CD4-positive, alpha-beta T cell treated with Interleukin-2 at 100 ng/mL for 4 hours (primary cell): ENCODE measurements at places on chromosomes 16 and 17.

DNA sequence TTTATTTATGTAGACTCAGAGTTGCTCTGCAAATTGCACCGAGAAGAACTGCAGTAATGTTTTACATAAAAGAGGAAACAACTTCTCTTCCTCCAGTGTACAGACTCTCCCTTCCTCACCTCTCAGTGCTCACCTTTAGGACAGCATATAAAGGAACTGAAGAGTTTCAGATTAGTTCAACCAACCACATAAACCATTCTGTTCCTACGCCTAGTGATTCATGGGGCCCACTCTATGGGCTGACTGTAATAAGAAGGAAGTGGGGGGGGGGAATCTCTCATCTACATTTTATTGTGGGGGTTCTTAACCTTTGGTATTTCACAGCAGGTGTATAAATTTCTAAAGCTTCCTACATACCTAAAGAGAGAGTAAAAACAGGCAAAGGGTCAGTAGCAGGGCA lies 18.3 kb downstream of the ZSWIM7 start:
- no peak for DNase-seq

DNA sequence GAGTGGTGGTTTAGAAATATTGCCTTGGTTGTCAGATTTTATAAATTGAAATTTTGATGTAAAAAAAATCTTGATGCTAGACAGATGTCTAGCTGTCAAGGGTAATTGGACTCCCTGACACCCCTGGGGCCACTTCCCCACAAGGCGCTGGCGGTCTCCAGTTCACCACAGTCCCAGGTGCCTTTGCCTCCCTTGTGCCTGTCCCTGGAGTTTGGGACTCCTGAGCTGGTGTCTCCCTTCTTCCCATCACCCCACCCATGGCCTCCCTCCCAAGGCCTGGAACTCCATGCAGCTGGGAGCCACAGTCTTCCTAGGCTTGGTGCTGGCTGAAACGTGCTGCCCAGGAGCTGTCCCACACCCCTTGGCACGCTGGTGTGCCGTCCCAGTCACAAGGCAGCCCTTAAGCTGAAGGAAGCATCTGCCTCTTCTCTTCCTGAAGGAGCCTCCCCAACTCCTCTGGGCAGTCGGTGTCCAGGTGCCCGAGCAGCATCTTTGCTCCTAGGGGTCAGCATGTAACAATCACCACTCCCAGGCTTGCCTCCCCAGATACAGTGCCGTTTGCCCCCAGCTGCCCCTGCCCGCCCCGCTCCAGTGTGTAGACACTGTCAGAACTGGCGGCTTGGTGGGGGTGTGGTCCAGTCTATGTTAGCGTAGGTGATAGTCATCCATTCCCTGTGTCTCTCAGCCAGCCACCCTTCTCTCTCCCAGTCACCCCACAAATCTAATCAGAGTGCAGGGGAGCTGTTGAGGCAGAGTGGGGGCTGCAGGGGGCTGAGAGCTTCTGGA lies 26.2 kb downstream of the POLR3E start:
- no peak for DNase-seq

- DNase-seq: no peak
Measured at GRCh38 chr16:10494343-10495030, 85.9 kb downstream of the EMP2 start.

GRCh38 chr16:9859701-9860327 lies 322.4 kb downstream of the GRIN2A start:
- no peak for DNase-seq

DNA sequence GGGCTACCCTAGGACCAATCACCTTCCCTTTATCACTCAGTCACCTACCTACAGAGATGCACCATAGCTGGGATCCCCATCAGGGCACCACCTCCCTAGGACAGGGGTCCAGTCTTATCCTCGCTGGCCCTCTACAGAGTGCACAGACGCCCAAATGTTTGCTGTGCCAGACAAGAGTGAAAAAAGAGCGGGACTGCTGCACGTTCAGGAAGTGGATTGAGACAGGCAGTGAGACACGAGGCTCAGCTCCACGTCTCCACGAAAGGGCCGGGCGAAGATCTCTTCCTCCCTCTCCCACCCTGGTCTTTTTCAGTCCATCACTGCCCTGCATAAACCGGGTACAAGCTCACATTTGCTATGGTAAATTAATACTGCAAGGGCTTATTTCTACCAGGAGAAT lies 95.5 kb downstream of the ZFHX3 start:
- no peak for DNase-seq

- no peak for DNase-seq
Measured at GRCh38 chr16:28289048-28289447, 3.3 kb upstream of the SBK1 start.

DNA sequence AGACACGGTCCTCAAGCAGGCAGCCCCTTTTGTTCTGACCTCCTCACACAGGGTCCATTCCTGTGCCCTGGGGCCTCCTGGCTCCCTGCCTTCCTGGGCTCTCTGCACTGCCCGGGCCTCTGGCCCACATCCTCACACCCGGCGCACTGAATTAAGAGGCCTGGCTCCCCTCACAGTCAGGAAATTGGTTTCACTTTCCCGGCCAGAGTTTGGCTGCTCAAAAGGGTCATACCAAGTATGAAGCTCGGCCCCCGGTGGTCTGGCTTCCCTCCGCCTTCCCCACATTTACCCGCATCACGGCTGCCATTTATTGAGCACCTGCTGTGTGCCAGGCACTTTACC lies 220.0 kb downstream of the NTN1 start:
- no peak for DNase-seq

DNA sequence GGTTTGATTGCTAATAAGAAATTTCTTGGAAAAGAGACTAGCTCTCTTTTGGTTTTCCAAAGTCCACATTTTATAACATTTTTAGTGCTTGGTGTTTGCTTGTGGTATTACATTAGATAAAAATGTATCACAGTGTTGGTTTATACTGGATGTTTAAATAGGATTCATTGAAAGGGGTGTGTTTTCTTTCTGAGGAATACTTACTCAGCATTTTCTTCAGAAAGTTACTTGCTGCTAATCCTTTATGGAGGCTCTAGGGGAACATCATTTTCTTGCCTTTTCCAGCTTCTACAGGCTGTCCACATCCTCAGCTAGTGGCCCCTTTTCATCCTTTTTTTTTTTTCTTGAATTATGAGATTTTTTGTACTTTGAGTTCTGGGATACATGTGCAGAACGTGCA lies 834 bp upstream of the KRT39 start:
- no peak for DNase-seq

- DNase-seq: no peak
Measured at GRCh38 chr16:83187405-83187804, 560.6 kb downstream of the CDH13 start.

DNA sequence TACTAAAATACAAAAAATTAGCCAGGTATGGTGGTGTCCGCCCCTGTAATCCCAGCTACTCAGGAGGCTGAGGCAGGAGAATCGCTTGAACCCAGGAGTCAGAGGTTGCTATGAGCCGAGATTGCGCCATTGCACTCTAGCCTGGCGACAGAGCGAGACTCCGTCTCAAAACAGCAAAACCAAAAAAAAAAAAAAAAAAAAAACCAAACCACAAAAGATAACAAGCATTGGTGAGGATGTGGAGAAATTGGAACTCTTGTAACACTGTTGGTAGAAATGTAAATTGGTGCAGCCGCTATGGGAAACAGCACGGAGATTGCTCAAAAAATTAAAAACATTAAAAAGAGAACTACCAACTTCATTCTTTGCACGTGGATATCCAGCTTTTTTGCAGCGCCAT lies 119.4 kb downstream of the OR1D5 start:
- peak; percentile 4 for DNase-seq

GRCh38 chr16:81067166-81067565 lies 9.9 kb downstream of the C16orf46 start:
- no peak for DNase-seq
